ENCODE measurements at places on chromosomes 11 and 22.

GRCh38 chr11:76185931-76186401, 20.3 kb downstream of the WNT11 start:
- DNase-seq, result no peak

- DNase-seq, result no peak
Measured at GRCh38 chr11:36465449-36466163, 44.5 kb downstream of the TRAF6 start.

- DNase-seq, result no peak
Measured at GRCh38 chr11:46302866-46303265, 25.4 kb downstream of the CREB3L1 start.

DNA sequence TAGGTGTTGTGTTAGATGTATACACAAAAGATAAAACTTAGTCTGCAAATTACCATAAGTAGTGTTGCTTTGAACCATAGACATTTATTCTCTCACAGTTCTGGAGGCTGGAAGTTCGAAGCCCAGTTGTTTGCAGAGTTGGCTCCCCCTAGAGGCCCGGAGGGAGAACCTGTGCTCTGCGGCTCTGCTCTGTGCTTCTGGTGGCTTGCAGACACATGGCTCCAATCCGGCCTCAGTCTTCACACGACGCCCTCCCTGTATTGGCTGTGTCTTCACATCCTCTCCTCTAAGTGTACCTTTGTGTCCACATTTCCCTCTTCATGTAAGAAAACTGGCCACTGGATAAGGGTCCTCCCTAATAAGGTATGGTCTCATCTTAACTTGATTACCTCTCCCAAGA, 128.4 kb downstream of the OPCML start:
- peak; percentile 17 for DNase-seq

DNA sequence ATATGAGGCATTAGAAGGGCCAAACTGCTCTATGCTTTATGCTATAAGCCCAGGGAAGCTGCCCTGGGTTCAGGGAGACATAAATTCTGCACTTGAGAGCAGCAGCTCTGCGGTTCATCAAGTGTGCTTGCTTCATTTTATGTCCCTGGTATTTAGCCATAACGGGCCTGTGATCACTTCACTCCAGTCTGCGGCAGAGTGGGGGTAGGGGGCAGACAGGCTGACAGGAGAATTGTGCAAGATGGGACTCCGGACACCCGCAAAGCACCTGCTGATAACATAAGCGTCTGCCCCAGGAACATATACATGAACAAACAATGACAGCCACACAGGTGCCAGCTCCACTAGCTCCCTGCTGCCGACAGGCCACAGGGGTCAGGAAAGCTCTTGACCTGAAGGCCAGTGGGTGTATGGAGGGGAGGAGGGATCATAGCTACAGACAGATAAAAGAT, 56.1 kb downstream of the SMCO4 start:
- no peak for DNase-seq
